Skin of body (tissue), 3 donors: ENCODE measurements at places on chromosomes 11 and 22. TPM values are rescaled to one million over a fixed set of nuclear protein-coding genes. Genes with fewer than 3 reads are reported as not detected.

SEZ6L gene
- total RNA-seq, result 3.4 TPM

NCAM1 gene
- 26.8 TPM for total RNA-seq

OR52I1 gene
- not detected for total RNA-seq

SCUBE2 gene
- total RNA-seq, result 15.7 TPM

GAS2 gene
- total RNA-seq, result 18.9 TPM

APOBEC3F gene
- total RNA-seq, result 4.0 TPM

UBQLNL gene
- 0.49 TPM for total RNA-seq

TMEM80 gene
- 7.8 TPM for total RNA-seq

NEAT1 gene
- 308 TPM for total RNA-seq

CYB561A3 gene
- total RNA-seq, result 13.4 TPM

FAM76B gene
- 29.6 TPM for total RNA-seq

ART5 gene
- total RNA-seq, result 1.7 TPM

SHANK3 gene
- 7.2 TPM for total RNA-seq

ADAMTS8 gene
- total RNA-seq, result 1.8 TPM

ESAM gene
- 9.2 TPM for total RNA-seq

RPUSD4 gene
- total RNA-seq, result 25.0 TPM

NXPE4 gene
- total RNA-seq, result not detected
